Mammary epithelial cell (primary cell): ENCODE measurements at places on chromosomes 4 and X. TPM values are rescaled to one million over a fixed set of nuclear protein-coding genes. Genes with fewer than 3 reads are reported as not detected.

The MEPE gene
- not detected in 2 replicates for total RNA-seq

The RNF150 gene
- total RNA-seq = 5.0 TPM

The FOXR2 gene
- total RNA-seq = not detected

The XKRX gene
- total RNA-seq = 0.48 and 0.82 TPM in 2 replicates

The PALLD gene
- 251 and 296 TPM in 2 replicates for total RNA-seq
